ENCODE measurements at places on chromosomes 3 and 15.

GRCh38 chr15:87722941-87723691 lies 533.4 kb downstream of the NTRK3 start:
- no peak for DNase-seq

DNA sequence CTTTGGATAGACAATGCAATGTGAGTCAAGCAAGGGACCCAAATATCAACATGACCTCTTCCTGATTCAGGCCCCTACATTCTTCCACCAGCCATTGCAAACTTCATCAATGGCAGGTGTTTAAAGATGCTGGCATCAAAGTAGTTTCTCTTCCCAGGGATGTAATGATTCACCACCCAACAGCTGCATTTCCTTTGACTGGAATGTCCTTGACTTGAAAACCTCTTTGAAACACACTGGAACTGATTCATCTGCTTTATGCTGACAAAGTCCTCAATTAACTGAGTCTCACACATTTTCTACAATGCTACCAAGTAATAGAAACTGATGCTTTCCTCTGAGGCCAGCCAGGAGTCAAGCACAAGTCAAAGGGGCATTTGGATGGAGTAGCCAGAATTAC lies 385.5 kb downstream of the GBE1 start:
- DNase-seq, result no peak

DNA sequence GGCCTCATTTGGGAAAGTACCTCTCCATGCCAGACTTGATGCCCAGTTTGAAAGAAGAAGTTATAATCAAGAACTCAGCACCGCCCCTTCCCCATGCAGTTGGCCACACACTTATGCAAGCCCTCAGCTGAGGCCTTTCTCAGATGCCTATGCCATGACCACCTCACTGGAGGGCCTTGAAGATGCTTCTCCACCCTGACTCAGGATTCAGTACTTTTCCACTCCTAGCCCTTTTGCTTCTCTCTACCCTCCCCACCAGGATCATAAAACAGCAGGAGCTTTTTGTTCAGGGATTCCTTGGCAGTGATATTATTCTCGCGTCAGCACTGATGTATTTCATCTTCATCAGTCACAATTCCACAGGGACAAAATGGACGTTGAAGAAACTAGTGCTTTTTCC lies 313.5 kb downstream of the PYDC2 start:
- no peak for DNase-seq

DNA sequence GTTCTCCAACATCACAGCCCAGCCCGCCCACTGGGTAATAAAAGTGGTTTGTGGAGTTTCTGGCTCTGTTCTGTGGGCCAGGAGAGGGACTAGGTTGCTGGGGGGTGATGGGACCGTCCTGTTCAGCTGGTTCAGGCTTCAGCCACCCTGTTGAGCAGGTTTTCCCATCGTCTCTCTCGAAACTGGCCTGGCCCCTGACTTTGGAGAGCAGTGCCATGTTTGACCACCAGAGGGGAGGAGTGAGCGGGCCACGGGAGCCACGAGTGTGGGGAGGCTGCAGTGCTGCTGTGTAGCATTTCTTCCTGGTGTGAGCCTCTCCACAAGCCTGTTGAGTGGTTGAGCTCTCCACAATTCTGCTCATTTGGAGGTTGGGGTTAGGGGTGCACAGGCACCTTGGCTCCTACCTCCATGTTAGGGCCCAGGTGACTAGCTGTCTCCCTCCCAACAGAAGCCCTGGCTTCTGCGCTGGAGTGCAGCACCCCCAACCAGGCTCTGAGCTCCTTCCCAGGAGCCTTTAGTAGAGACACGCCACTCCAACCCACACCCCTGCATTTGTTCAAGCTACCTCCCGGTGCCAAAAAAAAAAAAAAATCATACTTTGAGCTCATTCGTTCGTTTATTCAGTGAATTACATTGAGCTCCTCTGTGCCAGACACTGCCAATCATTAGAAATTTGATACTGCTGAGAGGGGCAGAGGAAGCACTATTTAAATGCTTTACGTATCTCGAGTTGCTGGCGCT lies 13.9 kb downstream of the SPINT1 start:
- DNase-seq, result peak; percentile 80

DNA sequence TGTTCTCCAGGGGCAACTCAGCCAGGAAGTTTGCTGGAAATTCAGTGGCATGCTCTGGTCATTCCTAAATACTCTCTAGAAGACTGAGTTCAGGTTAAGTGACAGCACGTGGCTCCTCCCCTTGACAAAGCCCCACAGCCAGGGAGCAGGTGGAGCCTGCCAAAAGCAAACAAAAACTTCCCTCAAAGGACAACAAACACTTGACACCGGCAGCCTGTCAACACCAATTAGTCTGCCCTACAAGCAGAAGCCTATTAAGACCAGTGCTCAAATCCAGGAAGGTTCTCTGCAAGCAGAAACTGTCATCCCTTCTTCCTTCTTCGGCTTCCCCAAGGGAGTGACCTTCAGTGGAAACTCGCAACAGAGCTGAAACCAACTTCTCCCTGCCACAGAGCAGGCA lies 5.0 kb downstream of the MEX3B start:
- DNase-seq, result no peak

- no peak for DNase-seq
Measured at GRCh38 chr3:129615751-129616281, 9.3 kb upstream of the PLXND1 start.

DNA sequence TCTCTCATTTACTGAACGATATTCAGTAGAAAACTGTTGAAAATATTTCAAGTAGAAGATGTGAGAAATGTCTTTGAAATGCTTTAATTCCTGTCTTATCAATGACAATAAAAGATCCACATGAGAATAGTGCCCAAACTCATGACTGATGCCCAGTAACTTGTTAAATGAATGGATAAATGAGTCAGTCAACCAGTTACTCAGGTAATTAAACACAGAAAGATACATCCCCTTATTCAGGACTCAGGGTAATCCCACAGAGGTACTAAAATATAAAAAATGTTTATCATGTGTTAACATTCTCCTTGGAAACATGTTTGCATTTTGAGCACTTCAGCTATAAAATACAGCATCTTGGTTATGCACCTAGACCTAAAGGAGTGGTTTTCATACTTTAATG lies 169.5 kb downstream of the MBNL1 start:
- DNase-seq, result no peak

DNA sequence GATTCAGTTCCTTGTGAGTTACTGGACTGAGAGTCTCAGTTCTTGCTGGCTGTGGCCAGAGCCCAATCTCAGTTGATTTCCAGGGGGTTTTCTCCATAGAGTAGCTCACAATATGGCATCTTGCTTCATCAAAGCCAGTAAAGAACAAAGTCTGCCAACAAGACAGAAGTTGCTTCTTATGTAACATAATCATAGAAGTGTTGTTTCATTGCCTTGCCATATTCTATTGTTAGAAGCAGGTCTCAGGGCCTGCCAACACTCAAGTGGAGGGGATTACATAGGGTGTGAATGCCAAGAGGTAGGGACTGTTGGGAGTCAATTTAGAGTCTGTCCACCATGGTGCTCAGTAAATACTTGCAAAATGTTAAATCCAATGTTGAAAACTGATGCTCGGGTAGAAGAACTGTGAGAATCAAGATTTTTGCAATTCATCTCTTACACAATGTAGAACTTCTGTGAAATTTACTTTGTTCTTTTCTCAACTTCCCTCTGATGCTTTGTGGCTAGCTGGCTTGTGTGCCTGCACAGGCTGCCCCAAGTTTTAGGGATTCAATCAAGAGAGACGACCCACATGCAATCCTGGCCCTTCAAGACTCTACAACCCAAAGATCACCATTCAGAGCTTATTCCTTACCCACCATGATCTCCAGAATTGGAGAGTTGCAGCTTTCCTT lies 13.3 kb upstream of the PXYLP1 start:
- DNase-seq, result no peak

GRCh38 chr15:51398626-51399025 lies 57.2 kb downstream of the GLDN start:
- no peak for DNase-seq

GRCh38 chr3:152910211-152910610 lies 75.3 kb downstream of the P2RY1 start:
- DNase-seq, result no peak

DNA sequence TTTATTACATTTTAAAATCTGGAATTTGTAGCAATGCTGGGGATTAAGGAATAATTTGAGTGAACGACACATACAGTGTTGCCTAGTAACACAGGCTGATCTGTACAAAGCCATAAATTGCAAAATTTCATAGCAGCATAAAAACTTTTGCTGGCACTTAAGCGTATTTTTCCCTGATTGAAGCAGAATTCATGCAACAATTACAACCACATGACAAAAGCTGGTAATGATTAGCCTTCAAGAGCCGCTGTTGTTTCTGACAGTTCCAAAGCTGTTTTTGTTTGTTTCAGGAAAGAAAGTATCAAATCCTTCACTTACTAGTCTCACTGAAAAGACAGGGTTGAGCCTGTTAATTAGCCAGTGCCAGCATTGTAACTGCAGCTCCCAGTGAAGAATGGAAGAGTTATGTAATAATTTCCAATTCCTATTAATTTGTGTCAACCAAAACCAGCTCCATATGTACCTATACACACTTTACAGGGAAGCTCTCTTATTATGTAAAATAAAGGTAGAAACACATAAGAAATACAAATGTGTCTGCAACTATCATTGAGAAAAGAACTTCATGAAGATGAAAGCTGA lies 60.7 kb downstream of the AGTR1 start:
- no peak for DNase-seq

- DNase-seq, result no peak
Measured at GRCh38 chr3:24300949-24301348, 193.7 kb downstream of the THRB start.

DNA sequence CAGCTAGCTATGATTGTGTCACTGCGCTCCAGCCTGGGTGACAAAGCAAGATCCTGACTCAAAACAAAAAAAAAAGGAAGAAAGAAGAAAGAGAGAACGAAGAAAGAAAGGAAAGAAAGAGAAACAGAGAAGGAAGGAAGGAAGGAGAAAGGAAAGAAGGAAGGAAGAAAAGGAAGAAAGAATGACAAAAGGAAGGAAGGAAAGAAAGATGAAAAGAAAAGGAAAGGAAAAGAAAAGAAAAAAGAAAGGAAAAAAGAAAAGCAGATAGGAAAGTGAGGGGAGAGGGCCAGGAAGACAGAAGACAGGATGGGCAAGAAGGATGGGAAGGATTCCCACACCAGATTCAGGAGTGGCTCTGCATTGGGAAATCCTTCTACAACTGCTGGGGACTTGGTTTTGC lies 44.9 kb downstream of the GOLGA6L2 start:
- DNase-seq, result no peak

- DNase-seq, result no peak
Measured at GRCh38 chr3:139916271-139916670, 18.7 kb upstream of the CLSTN2 start.

GRCh38 chr3:132535575-132536441 lies 61.3 kb upstream of the ACKR4 start:
- peak; percentile 59 for DNase-seq

DNA sequence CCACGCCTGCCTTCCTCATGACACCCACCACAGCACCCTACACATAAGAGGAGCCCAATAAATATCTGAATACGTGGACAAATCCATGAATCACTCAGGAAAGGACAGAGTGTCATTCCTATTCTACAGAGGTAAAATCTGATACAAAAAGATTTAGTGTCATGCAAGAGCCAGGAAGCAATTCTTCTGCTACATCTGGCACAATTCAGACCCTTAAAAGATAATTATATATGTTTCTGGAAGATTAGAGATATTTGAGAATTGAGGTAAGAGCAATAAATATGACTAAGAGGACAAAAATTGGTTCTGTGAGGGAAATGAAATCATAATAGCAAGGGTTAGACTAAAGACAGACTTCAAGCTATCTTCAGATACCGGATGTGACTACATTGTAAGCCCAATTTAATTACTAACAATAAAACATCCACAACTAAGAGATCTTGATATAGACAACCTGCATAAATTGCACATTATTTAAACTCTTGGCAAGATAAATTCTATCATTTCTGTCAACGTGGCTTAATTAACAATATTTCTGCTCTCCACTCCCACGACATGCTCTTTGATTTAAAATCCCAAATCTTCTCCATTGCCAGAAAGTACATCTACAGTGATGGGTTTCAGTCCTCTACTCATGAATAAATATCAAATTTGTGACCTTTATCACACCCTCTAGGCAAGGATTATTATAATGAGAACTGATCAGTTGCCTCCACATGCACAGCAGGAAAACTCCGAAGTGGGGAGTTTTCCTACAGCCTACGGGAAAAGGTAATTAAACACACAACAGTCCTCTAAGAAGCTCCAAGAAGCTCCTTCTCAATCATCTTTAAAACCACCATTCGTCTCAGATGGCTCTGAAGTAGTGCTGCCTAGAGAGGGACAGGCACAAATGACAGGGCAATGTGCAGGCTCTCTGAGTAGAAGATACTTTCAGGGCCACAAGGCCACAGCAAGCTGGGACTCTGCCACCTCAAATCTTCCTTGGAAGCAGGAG lies 32.6 kb downstream of the MB21D2 start:
- no peak for DNase-seq

DNA sequence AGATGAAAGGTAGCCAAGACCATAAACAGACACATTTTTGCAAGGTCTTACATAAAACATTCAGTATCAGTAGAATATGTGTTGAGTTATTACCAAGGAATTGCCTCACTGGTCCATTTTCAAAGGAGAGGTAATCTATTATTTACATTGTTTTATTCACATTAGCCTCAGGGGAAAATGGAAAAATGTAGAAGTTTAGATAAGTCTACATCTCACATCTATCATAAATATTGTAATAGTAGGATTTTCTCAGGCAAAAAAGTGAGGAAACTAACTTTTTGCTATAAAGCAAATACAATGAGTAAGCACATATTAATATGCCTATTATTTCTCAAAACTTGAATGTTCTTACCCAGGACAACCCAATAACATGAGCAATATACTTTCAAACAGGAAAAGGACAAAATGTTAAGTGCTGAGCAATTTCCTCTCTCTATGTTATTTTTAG lies 184.6 kb upstream of the AGTR1 start:
- no peak for DNase-seq

GRCh38 chr3:187186801-187187421 lies 10.4 kb upstream of the RTP1 start:
- no peak for DNase-seq

DNA sequence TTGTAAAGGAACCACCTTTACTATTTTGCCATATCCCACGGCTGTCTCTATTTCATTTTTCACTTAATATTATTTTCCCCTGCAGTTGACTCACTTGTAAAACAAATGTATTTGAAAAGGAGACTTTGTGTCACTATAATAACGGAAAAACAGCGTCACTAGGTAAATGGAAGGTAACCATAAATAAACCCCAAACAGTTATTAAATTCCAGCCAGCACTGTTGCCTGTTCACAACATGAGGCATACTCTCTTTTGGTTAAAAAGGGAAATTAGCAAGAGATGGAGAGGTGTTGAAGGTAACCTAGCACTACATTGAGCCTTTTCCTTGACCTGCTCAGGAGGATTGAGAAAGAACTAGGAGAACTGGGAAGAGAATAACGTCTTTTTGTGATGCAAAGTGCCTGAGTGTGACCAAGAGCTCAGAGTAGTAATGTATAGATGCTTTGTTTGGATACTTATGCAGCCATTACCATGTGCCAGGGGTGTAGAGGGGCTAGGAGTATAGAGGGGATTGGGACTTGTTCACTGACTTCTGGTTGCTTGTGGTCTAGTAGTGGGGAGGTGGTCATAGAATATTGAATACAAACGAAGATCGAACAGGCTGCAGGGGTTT lies 19.6 kb downstream of the FLNB start:
- DNase-seq, result no peak
